ENCODE measurements at places on chromosomes 3 and 15.
A peak's percentile ranks its signal among the peaks of the same experiment; 100 is the strongest.

DNA sequence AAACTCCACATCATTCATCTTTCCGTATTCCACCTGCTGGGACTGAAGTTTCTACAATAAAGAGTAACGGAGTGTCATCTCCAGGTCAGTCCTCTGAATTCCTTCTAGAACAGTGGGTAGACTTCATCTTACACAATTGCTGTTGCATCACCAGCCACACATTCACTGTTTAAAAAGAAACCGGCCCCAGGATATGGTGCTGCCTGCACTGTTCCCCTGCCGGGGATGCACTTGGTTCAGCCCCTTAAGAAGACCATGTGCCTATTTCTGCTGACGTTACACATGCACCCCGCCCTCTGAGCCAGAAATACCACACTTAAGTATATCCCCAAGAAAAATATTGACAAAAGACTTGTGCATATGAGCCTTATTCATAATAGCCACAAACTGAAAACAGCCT lies 233.4 kb downstream of the FEZF2 start:
- H3K27ac ChIP-seq: no peak overlapping the region
- DNase-seq: no peak
- no peak overlapping the region for H3K4me3 ChIP-seq
- H3K36me3 ChIP-seq: no peaks in the 10 kb centered on the region

- H3K27ac ChIP-seq: no peak overlapping the region
- H3K4me3 ChIP-seq: no peak overlapping the region
- no peaks in the 10 kb centered on the region for H3K27me3 ChIP-seq
- peaks cover 4% of the 10 kb centered on the region for H3K4me1 ChIP-seq
- H3K36me3 ChIP-seq: peaks cover 2% of the 10 kb centered on the region
- no peak for DNase-seq
Measured at GRCh38 chr3:24164967-24165602, 220.0 kb downstream of the NR1D2 start.

GRCh38 chr15:31870328-31871165 lies 159.8 kb upstream of the CHRNA7 start:
- H3K36me3 ChIP-seq: no peaks in the 10 kb centered on the region
- peaks cover 2% of the 10 kb centered on the region for H3K4me1 ChIP-seq
- H3K27ac ChIP-seq: no peak within 1 kb of the TSS
- peak within 1 kb of the TSS; percentile 82 for H3K4me3 ChIP-seq
- DNase-seq: peak; percentile 43

DNA sequence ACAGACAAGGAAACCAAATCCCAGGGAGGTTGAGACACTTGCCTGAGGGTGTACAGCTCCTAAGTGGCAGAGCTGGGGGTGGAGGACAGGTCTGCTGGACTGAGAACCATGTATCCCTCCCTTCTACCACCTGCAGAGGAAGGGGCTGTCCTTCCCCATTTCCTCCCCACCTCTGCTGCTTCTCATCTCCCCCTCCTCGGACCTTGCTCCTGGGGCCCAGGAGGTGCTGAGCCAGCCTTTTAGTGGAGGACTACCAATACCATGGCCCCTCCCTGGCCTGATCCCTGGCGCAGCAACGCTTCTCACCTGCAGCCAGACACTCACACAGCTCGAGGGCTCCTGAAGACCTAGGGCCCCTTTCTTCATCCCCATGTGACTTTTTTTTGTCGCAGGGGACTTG lies 50.4 kb downstream of the IDH2 start:
- no peaks in the 10 kb centered on the region for H3K27me3 ChIP-seq
- DNase-seq: no peak
- no peaks in the 10 kb centered on the region for H3K36me3 ChIP-seq
- H3K27ac ChIP-seq: no peak overlapping the region
- peaks cover 4% of the 10 kb centered on the region for H3K4me1 ChIP-seq
- H3K4me3 ChIP-seq: no peak overlapping the region

DNA sequence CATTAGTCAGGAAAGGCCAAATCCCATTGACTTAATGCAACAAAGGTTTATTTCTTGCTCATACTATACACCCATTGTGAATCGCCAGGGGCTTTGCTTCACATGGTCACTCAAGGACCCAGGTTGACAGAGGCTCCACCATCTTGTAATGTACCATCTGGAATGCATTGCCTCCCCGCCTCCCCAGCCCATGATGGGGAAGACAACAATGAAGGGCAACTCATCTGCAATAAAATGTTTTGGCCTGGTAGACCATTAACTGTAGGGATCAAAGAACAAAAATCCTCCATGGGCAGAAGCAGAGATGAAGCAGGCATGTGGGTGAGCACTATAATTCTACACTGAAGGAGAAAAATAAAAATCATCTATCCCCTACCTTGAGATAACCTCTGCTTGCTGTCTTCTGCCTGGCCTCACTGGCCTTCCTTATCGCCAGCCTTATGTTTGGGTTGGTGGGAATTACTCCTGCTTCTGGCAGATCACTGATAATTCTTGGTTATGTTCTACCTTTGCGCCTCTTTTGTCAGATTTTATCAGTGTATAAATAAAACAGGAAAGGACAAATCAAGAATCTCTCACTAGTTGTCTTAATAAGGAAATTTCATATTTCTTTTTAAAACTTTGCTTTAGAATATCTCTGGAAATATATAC lies 37.8 kb downstream of the GPR160 start:
- H3K4me1 ChIP-seq: no peaks in the 10 kb centered on the region
- no peak for DNase-seq
- H3K27ac ChIP-seq: no peak overlapping the region
- no peaks in the 10 kb centered on the region for H3K36me3 ChIP-seq
- no peaks in the 10 kb centered on the region for H3K27me3 ChIP-seq

- no peaks in the 10 kb centered on the region for H3K36me3 ChIP-seq
- H3K27ac ChIP-seq: no peak overlapping the region
- H3K27me3 ChIP-seq: no peaks in the 10 kb centered on the region
- DNase-seq: peak; percentile 94
Measured at GRCh38 chr3:71517271-71517791, 66.2 kb downstream of the FOXP1 start.

- H3K4me1 ChIP-seq: peaks cover 2% of the 10 kb centered on the region
- H3K4me3 ChIP-seq: no peak overlapping the region
- no peak overlapping the region for H3K27ac ChIP-seq
- no peaks in the 10 kb centered on the region for H3K36me3 ChIP-seq
Measured at GRCh38 chr3:29649815-29650547, 369.1 kb downstream of the RBMS3 start.

DNA sequence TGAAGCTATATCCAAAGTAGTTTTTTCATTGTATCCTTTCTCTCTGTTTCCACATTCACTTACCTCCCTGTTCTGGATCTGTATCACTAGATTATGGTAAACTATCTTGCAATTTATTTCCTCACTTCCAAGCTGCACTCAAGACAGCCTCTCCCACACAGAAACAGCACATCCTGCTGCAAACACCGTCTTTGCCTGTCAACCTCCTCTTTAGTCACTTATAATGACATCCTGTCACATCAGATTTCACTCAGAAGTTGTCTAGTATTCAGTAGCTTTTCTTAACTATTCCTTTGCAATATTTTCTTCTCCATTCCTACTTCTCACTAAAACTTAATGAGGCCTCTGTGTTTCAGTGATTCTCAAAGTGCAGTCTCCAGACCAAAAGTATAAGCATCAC lies 490.8 kb downstream of the IGSF11 start:
- no peak for DNase-seq
- H3K4me1 ChIP-seq: no peaks in the 10 kb centered on the region
- no peaks in the 10 kb centered on the region for H3K27me3 ChIP-seq
- H3K4me3 ChIP-seq: no peak overlapping the region
- H3K27ac ChIP-seq: no peak overlapping the region

DNA sequence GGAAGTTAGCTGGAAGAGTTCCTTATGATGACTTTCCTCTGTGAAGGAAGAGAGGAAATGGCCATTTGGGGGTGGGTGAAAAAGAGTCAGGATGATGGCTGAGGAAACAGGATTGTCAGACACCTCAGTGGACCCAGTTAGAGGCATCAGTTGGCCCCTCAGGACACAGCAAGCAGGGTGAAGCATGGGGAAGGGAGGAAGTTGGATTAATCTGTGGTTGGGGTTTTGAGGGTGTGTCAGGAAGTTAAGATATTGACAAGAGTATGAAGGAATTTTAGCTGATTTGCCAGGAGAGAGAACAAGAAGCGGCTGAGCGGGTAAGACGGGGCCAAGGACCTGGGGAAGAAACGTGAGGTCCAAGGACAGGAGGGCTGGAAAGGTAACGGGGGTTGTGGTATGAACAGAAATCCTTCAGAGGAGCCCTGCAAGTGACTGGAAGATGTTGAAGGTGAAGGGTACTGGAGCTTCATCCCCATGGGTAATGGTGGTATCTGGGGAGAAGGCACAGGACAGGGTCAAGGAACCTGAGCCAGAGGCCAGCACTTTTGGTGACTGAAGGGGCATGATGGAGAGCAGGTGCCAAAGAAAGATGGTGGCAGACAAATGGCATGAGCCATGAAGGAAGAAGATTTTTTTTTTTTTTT lies 2.7 kb downstream of the UQCC5 start:
- no peak overlapping the region for H3K27ac ChIP-seq
- H3K4me3 ChIP-seq: no peak overlapping the region
- H3K27me3 ChIP-seq: no peaks in the 10 kb centered on the region

DNA sequence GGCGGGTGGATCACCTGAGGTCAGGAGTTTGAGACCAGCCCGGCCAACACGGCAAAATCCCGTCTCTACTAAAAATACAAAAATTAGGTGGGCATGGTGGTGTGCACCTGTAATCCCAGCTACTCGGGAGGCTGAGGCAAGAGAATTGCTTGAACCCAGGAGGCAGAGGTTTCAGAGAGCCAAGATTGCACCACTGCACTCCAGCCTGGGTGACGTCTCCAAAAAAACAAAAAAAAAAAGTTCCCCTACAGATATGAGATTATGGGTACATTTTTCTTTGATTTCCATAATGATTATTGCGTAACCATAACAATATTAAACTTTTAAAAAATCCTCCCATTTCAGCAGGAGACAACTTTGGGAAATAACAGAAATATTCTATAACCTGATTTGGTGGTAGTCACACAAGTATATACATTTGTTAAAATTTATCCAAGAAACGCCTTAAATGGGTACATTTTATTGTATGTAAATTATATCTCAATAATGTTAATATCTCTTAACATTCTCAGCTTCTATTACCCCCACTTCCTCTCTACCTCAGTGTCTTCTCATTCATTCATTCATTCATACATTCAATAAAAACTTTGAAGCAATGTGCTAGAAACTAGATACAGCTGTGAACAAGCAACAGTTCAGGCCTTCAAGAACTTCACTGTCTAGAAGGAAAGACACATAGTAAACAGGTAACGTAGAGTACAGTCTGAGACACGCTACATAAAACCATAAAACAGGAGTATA lies 6.6 kb downstream of the UBR1 start:
- no peak overlapping the region for H3K27ac ChIP-seq
- DNase-seq: no peak
- H3K4me1 ChIP-seq: no peaks in the 10 kb centered on the region
- no peak overlapping the region for H3K4me3 ChIP-seq
- peaks cover 11% of the 10 kb centered on the region for H3K36me3 ChIP-seq

- DNase-seq: peak; percentile 30
- no peak overlapping the region for H3K4me3 ChIP-seq
- peak overlapping the region; percentile 60 for H3K27ac ChIP-seq
- H3K27me3 ChIP-seq: no peaks in the 10 kb centered on the region
- no peaks in the 10 kb centered on the region for H3K36me3 ChIP-seq
Measured at GRCh38 chr3:141366285-141367037, 1.8 kb upstream of the ZBTB38 start.

DNA sequence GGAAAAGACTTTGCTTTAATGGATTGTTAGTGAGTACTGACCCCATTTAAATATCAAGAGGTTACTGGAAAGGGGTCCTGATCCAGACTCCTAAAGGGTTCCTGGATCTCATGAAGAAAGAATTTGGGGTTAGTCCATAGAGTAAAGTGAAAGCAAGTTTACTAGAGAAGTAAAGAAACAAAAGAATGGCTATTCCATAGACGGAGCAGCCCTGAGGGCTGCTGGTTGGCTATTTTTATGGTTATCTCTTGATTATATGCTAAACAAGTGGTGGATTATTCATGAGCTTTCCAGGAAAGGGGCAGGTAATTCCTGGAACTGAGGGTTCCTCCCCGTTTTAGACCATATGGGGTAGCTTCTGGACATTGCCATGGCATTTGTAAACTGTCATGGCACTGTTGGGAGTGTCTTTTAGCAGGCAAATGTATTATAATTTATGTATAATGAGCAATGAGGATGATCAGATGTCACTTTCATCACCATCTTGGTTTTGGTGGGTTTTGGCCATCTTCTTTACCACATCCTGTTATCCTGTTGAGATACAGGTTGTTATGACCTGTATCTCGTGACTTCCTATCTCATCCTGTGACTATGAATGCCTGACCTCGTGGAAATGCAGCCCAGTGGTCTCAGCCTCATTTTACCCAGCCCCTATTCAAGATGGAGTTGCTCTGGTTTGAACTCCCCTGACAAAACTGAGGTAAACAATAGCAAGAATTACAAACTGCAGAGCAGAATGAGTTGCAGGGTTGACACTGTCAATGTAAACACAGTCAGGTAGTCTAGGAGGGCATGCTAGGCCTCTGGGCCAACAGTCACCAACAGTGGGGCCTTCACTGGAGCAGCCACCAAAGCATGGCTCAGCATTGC lies 10.3 kb upstream of the GPR160 start:
- no peaks in the 10 kb centered on the region for H3K4me1 ChIP-seq
- H3K27ac ChIP-seq: no peak overlapping the region

DNA sequence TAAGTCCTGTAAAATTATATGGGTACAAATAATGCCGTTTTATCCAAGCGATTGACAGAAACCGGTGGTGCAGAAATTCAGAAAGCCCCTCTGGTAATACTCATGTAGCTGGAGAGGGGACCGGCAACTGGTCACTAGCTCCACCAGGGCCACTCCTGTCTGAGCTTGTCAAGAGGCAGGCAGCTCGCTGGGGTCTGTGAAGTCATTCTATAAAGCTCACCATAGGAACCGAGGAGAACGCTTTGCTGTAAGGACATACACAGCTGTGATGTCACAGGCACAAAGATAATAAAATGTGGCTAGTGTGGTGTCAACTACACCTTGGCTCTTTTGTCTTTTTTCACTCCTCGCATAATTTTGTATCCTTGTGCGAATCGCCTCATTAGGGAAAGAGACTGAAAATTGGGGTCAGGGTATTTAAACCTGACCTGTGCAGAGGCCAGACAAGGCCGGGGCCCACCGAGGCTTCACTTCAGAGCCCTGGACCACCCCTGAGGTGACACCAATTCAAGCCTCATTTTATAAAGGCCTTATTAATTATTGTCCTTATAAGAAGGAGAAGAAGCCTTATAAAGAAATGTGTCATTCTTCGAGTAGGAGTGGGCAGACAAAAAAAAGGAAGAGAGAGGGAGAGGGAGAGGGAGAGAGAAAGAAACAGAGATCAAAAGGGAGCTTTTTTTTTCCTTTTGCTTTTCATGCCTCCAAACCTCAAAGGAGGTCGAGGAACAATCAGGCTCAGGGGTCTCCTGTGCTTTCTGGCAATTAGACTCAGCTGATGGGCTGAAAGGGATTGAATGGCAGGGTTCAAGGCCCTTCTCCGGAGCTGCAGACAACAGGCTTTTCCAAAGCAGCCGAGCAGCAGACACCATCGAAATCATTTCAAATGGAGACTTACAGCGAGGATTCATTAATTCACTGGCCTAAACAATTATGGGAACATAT lies 813.3 kb upstream of the ARRDC4 start:
- no peaks in the 10 kb centered on the region for H3K36me3 ChIP-seq
- no peaks in the 10 kb centered on the region for H3K27me3 ChIP-seq
- DNase-seq: no peak
- H3K27ac ChIP-seq: no peak overlapping the region

Data from trophoblast cell (in vitro differentiated cells and primary cell).